GM04503 (cell line): ENCODE measurements at places on chromosomes 5 and 9.

- no peak for DNase-seq
Observed at GRCh38 chr5:165035520-165035919, 1530.1 kb downstream of the MAT2B start.

- DNase-seq: no peak
Observed at GRCh38 chr5:87081511-87082372, 185.9 kb upstream of the RASA1 start.

GRCh38 chr5:180875860-180876426 is 14.9 kb upstream of the ZFP62 start:
- no peak for DNase-seq

- no peak for DNase-seq
Observed at GRCh38 chr5:128007939-128008338, 75.6 kb upstream of the SLC12A2 start.

DNA sequence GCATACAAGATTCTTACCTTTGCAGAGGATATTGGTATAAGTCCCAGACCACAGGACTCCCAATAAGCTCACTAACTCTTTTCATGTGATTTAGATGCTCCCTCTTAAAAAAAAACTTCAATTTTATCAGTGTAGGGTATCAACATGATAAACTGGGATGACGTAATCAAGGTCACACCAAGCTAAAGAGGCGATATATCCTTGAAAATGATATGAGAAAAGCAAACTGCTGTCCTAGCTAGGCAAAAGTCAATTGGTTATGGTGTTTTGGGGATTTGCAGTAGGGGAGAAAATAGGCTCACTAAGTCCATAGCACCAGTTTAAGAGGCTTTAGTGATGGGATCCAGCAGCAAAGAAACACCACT is 354.4 kb downstream of the DIRAS2 start:
- DNase-seq: no peak

DNA sequence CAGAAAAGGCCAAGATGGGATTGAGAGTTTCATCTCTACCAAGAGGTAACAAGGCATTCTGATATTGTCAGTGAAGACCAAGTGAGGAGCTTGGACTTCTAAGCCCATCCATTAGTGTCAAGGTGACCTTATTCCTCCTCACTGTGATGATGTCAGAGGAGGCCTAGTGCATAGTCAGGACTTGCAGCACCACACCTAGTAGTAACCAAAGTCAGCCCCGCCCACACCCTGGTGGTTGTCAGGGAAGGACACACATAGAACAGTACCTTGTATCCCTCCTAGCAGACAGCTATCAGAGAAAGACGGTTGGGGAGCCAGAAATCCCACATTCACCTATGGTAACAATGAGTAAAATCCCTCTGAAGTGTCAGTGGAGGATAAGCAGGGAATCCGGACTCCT is 111.7 kb downstream of the AP3B1 start:
- no peak for DNase-seq

- DNase-seq: no peak
Observed at GRCh38 chr5:75338408-75338807, 1.4 kb downstream of the HMGCR start.

GRCh38 chr9:83701769-83702168 is 6.0 kb downstream of the UBQLN1 start:
- DNase-seq: peak; percentile 89

GRCh38 chr5:149007174-149007573 is 55.7 kb downstream of the SH3TC2 start:
- peak; percentile 89 for DNase-seq

DNA sequence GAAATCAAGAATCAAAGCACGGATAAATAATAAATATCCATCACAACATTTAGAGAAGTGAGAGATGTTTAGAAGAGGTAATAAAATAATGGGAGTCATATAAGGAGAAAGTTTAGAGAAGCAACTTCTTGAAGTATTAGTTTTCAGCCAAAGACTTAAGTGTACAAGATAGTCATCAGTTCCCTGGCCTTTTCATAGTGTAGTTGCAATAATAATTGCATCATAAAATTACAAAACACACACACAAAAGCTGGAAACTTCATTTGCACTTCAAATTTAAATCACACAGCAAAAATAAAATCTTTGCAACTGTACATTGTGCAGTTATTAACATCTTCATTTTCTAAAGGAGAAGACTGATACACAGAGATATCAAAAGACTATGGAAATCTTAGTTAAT is 319.1 kb upstream of the RGMB start:
- no peak for DNase-seq

GRCh38 chr5:50691399-50692016 is 25.1 kb downstream of the PARP8 start:
- DNase-seq: no peak

DNA sequence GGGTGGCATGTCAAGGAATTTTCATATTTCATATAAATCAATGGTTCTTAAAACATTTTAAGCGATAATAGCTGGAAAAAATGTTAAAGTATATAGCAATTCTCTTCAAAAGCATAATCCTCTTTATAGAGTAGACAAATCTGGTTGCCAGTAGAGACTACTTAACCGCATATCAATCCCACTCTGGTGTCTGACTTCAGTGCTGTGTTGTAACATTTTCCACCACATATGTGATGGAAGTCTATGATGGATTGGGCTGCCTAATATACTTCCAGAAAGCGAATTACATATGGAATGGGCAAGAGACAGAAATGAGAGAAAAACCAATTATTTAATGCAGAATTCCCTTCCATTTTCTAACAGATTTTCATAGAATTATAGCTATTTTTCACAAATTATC is 54.3 kb downstream of the FBN2 start:
- no peak for DNase-seq

- DNase-seq: no peak
Observed at GRCh38 chr9:134689321-134690181, 47.9 kb downstream of the COL5A1 start.

GRCh38 chr5:159088371-159088770 is 11.3 kb downstream of the EBF1 start:
- DNase-seq: no peak

GRCh38 chr5:159602434-159602833 is 272.1 kb upstream of the IL12B start:
- no peak for DNase-seq

DNA sequence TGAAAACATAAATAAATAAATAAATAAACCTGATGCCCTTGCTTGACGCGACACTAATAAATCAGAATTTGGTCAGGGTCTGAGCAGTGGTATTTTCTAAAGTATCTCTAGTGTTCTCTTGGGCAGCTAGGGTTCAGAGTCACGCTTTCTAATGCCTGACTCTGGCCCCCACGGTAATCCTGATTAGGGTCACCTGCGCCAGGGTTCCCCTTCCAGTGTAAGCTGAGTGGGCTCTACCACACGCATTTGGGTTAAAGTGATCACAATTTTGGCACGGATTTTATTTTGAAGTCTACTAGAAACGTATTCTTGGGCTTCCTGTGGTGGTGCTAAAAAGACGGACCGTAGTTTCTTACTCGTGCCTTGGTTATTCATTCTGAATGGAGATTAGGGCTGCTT is 651 bp downstream of the TTC1 start:
- DNase-seq: no peak

- DNase-seq: no peak
Observed at GRCh38 chr5:149886692-149887470, 57.7 kb downstream of the PDE6A start.

GRCh38 chr5:35811108-35811741 is 45.5 kb upstream of the IL7R start:
- no peak for DNase-seq

- no peak for DNase-seq
Observed at GRCh38 chr5:39780347-39780746, 355.6 kb upstream of the DAB2 start.
